Right lobe of liver (tissue), 6 donors: ENCODE measurements at places on chromosomes 7 and 10.

DNA sequence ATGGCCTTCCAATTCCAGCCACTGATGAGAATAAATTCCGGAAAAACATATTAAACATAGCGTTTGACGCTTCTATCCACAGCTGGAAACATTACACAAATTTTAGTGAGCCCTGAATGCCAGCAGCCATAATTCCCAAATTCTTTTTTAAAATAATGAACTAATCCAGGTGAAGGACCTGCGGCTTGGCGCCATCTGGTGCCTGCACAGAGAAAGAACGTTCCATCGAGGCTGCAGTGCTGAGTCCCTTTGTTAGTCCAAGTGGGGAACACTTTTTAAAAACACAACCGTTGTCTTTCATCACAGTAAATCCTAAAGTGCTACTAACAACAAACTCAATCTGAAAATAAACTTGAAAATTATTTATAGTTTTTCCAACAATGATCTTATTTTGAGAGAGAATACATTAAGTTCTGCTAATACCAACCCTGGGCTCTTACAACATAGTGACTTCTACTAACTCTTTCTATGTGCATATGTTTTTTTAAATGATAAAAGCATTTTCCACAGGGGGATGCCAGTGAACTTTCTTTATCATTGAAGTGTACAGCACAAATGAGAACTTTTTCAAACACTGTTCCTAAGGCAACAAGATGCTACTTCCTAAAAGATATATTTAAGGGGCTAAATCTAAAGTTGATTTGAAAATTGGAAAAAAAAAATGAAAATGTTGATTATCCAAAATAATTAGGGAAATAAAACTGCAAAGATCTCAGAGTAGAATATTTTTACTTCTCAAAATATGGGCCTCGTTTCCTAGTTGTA, 166.9 kb upstream of the RNF32 start:
- no peak overlapping the region for H3K4me3 ChIP-seq
- no peak overlapping the region for H3K27ac ChIP-seq
- DNase-seq = peak; percentile 53
- H3K36me3 ChIP-seq = no peaks in the 10 kb centered on the region
- H3K4me1 ChIP-seq = peaks cover 10% of the 10 kb centered on the region
- no peaks in the 10 kb centered on the region for H3K27me3 ChIP-seq

GRCh38 chr10:52658112-52658511, 114.5 kb downstream of the MBL2 start:
- no peak overlapping the region for H3K4me3 ChIP-seq
- no peaks in the 10 kb centered on the region for H3K36me3 ChIP-seq
- no peaks in the 10 kb centered on the region for H3K4me1 ChIP-seq
- no peak overlapping the region for H3K27ac ChIP-seq

DNA sequence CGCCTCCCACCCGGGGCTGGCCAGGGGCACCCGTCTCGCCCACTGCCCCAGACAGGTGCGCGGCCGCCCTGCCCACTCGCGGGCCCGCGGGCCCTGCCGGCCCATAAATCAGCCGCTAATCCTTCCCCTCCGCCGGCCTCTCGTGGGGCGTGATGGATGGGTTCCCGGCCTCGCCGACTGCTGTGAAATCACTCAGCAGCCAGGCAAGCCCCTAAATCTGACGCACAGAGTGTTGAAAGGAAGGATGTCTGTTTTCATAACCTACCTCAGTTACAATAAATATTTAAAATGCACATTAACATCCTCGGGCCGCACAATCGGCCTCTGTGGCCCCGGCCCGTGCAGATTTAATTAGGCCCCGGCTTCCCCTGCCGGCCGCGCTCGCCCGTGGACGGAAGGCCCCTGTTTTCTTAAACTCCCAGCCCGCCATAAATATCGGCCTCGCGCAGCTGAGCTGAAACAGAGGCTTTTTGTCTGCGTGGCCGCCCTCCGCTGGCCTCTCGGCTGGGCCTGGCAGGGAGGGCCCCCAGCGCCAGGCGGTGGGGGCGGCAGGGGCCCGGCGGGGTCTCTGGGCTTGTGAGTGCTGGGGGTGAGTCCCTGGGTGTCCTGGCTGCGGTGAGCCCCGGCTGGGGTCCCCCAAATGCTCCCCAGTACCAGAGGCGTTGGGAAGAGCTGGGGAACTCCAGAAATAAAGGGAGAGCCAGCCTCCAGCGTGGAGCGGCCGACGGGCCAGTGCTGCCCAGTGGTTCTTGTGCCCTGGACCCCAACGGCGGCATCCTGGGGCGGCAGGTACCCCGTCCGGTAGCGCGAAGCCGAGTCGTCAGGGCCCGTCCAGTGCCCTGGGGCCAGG, 90.7 kb downstream of the UNCX start:
- H3K27ac ChIP-seq = no peak overlapping the region
- H3K27me3 ChIP-seq = no peaks in the 10 kb centered on the region
- no peak overlapping the region for H3K4me3 ChIP-seq

DNA sequence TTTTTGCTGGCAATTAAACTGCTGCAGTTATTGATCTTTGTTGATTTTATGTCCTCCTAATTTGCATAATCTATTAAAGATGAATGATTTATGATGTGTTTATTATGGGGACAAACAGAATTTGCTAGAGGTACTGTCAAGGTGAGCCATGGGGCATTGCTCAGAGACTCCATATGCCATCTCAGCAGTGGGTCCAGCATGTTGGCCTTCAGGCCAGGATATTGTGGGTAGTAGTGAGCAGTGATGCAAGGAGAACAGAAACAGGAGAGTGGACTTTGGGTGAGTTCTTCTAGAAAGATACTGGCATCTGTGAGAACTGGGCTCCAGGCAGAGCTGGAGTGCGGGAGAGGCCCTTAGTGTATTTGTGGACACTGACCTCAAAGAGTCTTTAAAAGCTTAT, 65.9 kb downstream of the PAX2 start:
- no peak overlapping the region for H3K4me3 ChIP-seq
- H3K4me1 ChIP-seq = no peaks in the 10 kb centered on the region
- no peak for DNase-seq

GRCh38 chr7:3094701-3095445, 51.2 kb upstream of the CARD11 start:
- no peak overlapping the region for H3K4me3 ChIP-seq
- H3K27me3 ChIP-seq = no peaks in the 10 kb centered on the region
- no peak for DNase-seq
- H3K36me3 ChIP-seq = no peaks in the 10 kb centered on the region
- no peaks in the 10 kb centered on the region for H3K4me1 ChIP-seq
- no peak overlapping the region for H3K27ac ChIP-seq

- no peak overlapping the region for H3K27ac ChIP-seq
- no peaks in the 10 kb centered on the region for H3K27me3 ChIP-seq
- peak overlapping the region; percentile 44 for H3K4me3 ChIP-seq
- no peaks in the 10 kb centered on the region for H3K4me1 ChIP-seq
- no peaks in the 10 kb centered on the region for H3K36me3 ChIP-seq
- DNase-seq = peak; percentile 49
These were observed 11.5 kb upstream of the OGA start for GRCh38 chr10:101829561-101830315.
